ENCODE measurements at places on chromosomes 4 and X. TPM values are rescaled to one million over a fixed set of nuclear protein-coding genes. Genes with fewer than 3 reads are reported as not detected.

The MEPE gene
- polyA plus RNA-seq: not detected

The TRPC5OS gene
- polyA plus RNA-seq: not detected

The ZNF141 gene
- 1.8 TPM for polyA plus RNA-seq

The DUSP9 gene
- 0.09 TPM for polyA plus RNA-seq

The SHROOM4 gene
- polyA plus RNA-seq: 1.0 TPM

- DNase-seq: peak; percentile 58
These were observed 5.7 kb upstream of the SCOC start for GRCh38 chr4:140367738-140368137.

DNA sequence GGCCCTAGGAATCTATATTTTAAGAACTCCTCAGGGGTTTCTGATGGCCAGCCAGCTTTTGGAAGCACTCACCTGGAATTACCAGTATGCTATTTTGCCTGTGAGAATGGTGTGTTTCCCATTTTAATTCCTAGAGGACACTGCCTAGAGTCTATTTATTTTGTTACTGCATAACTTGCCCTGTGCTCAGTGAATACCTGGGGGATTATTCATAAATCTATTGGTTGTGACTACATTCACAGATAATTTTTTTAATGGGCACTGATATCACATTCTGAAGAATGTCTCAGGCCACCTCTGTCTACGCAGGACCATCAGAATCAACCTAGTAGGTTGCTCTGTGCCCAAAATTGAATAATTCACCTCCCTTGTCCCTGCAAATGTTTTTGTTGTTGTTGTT lies 6.7 kb downstream of the ARL13A start:
- peak; percentile 39 for DNase-seq

DNA sequence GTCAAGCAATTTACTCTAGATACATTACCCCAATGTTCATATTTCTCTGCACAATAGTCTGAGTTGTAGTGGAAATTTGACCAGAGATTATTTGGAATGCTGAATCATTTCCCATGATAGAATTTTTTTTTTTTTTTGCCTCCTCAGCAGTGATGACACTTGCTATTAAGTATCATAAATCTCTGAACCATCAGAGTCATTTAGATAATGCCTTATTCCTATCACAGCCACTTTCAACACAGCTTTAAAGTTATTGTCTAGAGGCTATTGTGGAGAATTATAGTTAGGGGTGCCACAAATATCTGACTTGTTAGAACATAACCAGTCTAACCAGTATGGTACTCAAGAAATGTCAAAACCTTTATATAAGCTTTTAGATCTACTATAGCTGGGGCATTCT lies 79.8 kb downstream of the LCORL start:
- peak; percentile 5 for DNase-seq

DNA sequence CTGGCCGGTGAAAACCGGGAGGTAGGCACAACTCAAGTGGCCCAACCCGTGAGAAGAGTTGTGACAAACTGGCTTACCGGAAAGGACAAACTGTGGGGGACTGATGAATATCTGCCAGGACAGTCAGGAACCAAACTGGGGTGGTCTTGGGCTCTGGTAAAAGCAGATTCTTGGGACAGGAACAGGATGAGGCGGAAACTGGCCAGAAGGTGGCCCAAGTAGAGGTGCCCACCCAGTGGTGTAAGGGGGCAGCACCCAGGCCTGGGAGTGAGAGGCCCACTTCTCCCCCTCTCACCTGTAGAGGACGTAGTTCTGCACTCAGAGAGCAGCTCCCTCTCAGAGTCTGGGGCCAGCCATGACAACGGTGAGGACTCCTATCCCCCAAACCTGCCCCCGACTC lies 5.9 kb downstream of the CCDC120 start:
- no peak for DNase-seq

- DNase-seq: no peak
These were observed 549.1 kb downstream of the ANKRD50 start for GRCh38 chr4:124163401-124163800.

DNA sequence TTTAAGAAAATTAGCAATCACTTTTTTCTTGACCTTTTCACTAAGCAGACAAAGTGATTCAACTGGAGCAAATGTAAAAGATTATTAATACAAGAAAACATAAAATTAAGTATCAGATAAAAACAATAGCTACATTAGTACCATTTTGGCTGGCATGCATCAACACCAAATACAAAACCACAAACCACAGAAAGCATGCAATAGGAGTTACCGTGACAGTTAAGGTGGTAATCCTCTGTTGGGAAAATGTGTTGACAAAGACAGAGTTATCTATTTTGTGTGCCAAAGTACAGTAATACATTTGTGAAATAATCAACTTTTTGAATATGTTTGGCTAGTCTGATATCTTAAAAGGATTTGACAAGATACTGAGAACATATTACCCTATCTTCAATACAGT lies 89.8 kb upstream of the ETNPPL start:
- no peak for DNase-seq

- DNase-seq: peak; percentile 65
These were observed 1.2 kb downstream of the GABRB1 start for GRCh38 chr4:47032405-47033106.

GRCh38 chrX:38985375-38985774 lies 184.1 kb downstream of the MID1IP1 start:
- DNase-seq: peak; percentile 11

DNA sequence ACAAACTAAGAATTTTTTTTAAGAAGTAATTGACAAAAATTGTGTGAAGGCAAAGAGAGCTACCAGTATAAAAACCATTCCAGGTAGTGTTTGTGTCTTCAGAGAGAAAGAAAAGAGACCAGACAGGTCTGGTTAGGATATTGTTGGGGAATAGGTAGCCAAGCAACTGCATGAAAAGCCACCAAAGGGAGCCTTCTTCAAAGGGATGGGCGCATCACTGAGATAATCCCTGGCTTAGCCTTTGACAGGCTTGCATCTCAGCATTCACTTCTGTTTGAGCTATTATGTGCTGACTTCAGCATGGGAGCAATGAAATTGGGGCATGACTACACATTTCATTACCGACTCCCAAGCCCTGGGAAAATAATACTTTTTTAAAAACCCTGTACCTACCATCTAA lies 496.6 kb downstream of the IL1RAPL1 start:
- DNase-seq: no peak

DNA sequence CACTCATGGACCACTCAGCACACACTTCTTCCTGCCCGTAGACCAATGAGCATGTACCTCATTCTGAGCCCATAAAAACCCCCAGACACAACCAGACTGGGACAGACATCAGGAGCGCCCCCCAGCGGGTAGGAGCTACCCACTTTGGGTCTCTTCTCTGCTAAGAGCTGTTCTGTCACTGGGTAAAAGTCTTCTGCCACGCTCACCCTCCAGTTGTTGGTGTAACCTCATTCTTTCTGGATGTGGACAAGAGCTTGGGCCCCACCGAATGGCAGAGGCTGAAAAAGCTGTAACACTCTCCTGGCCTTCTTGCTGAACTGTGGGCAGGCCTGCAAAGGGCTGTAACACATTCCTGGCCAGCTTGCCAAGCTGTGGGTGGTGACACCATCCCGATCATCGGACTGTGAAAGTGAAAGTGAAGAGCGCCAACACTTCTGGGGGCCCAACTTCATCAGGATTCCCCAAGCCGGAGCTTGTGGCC lies 137.6 kb downstream of the TECRL start:
- DNase-seq: no peak

DNA sequence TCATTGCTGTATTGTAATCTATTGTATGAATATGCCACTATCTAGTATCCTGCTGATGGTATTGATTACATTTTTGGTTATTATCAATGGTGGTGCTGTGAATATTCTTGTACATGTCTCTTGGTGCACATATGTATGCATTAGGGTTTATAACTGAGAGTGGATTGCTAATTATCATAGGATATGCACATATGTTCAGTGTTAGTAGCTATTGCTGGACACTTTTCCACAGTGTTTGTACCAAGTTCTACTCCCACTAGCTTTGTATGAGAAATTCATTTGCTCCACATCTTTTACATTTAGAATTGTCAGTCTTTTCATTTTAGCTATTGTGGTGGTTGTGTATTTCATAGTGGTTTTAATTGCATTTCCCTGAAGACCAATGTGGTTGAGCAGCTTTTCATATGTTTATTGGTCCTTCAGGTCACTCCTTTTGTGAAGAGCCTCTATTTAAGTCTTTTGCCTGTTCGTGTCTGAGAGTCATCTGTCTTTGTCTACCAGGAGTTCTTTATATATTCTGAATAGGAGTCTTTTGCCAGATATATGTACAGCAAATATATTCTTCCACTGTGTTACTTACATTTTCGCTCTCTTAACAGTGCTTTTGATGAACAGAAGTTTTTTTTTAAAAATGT lies 87.1 kb downstream of the TBC1D19 start:
- no peak for DNase-seq
